T follicular helper cell (primary cell): ENCODE measurements at places on chromosomes 2 and 18.

DNA sequence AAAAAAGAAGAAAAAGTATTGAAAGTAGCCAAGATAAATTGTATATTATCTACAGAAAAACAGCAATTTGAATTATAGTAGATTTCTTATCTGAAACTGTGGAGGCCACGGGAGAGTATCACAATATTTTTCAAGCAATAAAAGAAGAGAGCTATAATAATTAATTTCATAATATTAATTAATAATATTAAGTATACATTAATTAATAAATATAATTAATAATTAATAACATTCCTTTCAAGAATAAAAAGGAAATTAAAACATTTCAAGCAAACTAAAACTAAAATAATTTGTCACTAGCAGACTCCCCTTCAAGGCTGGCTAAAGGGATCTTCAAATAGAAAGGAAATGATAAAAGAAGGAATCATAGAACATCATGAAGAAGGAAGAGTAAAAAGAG lies 372.7 kb upstream of the KYNU start:
- DNase-seq = no peak

GRCh38 chr18:41395695-41396094 lies 559.3 kb upstream of the PIK3C3 start:
- DNase-seq = no peak

GRCh38 chr2:240985881-240986786 lies 12.3 kb upstream of the SNED1 start:
- DNase-seq = no peak

DNA sequence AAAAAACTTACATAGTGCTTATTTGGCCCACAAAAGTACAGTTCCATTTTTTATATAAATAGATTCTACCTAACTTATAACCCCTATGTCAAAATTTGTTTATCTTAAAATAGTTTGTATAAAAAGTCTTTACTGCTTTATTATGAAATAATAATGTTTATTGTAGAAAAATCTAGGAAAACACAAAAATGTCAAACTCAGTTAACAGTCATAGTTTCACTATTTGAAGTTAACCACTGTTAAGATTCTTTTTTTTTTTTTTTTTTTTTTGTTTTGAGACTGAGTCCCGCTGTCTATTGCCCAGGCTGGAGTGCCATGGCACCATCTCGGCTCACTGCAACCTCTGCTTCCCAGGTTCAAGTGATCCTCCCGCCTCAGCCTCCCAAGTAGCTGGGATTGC lies 26.5 kb upstream of the ABI2 start:
- no peak for DNase-seq

GRCh38 chr18:74114116-74114515 lies 33.5 kb downstream of the FBXO15 start:
- DNase-seq = no peak

- no peak for DNase-seq
Measured at GRCh38 chr18:8314124-8314523, 295.1 kb upstream of the RAB12 start.

- DNase-seq = no peak
Measured at GRCh38 chr2:237574894-237575868, 8.8 kb downstream of the PRLH start.

DNA sequence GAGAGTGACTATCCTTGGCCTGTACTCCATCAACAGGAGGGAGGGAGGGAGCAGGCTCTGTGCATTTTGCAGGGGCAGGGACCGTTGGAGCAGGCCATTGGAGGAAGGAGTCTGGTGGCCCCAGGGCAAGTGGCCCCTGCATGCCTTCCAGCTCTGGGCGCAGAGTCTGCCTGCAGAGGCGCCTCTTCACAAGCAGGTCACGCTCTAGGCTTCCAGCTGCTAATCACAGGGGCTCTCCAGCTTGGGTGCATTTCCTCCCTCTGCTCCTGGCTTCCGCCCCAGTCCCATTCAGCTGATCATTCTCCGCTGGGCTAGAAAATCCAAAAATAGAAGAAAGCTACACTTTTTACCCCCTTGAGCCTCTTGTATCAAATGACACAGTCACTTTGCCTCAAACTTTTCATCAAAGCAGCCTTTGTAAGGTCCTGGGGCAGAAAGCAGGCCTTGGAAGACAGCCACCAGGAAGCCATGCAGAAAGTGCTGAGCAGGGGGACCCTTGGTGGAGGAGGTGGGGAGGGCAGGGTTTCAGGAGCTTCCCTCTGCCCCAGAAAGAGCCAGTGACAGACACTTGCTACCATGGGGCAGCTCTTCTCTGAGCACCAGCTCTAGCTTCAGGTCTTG lies 11.3 kb downstream of the TMEM247 start:
- no peak for DNase-seq

DNA sequence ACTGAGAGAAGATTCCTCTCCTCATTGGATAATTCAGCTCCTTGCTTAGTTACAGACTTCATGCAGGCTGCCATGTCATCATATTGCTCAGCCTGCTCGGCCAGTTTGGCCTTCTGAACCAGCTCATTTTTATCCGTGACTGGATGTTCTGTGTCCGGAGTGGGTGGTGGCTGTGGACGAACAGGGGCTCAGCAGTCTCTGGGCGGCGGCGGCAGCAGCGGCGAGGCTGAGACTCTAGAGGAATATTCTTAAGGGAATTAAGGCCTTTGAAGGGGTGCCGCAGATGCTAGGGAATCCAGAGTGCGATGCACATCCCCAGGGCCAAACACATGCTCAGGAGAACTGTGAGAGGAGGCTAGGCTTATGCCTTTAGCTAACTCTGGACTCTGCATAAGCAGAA lies 97.9 kb upstream of the GYPC start:
- no peak for DNase-seq

GRCh38 chr2:38700881-38701458 lies 35.1 kb downstream of the GALM start:
- no peak for DNase-seq

DNA sequence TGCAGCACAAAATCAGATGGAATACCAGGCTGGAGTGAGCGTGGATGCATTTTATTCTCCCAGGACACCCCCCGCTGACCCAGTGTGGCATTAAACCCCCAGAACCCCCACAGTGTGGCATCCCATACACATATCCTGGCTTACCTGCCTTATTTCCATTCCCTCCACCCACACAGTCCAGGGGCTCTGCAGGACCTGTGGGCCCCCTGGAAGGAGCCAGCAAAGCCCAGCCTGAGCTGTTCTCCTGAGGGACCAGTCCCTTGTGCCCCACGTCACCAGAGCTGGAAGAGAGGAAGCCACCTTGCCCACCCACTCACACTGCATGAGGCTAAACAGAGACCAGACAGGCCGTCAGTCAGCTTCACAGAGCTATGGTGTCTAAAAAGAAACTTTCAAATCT lies 20.1 kb downstream of the ST8SIA5 start:
- DNase-seq = no peak

- DNase-seq = no peak
Measured at GRCh38 chr2:170241756-170242155, 63.8 kb downstream of the MYO3B start.

- no peak for DNase-seq
Measured at GRCh38 chr18:2219706-2220105, 351.6 kb downstream of the METTL4 start.

DNA sequence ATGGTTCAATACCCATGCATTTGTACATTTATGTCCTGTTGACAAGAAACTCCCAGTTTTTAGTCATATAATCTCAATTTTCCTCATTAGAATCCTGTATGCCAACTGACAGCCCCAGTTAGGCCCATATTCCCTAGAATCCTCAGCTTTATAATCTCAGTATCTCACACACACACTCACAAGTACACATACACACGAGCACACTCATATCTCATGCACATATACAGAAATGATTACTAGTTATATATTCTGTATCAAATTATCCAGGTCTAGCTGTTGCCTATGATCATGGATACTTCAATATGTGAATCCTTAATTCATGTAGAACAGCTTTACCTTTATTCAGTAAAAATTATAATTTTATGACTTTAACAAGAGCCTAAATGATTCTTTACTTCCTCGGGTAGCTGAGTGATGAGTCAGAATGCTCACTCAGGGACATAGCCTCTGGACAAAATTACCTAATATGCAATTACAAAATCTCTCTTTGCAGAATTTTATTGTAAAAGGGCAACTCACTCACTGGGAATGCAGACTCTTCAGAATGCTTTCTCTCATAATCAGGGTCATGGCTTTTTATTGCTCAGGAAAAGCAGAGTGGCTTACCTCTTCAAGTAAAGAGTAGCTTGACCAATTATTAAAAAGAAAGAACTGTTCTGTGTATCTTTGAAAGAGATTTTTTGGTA lies 193.6 kb upstream of the PIK3C3 start:
- DNase-seq = no peak

GRCh38 chr2:2181493-2181892 lies 149.6 kb downstream of the MYT1L start:
- DNase-seq = no peak
